ENCODE measurements at places on chromosomes 5 and 9.

DNA sequence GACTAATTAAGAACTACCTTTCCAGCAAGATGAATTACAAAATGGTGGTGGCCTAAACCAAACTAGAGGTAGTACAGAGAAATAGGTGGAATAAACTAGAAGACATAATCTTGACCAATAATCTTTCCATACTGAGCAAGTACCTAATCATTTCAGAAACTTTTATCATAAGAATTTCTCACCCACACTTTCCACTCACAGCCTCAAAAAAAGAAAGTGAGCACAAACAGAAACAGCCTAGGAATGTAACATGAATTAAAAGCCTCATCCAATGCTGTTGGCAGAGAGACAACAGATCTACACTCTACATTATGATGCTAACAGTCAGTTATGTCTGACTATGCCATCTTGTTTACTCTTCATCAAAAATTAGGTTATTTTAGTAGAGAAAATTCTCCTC, 1.3 kb downstream of the RNF38 start:
- DNase-seq: no peak

GRCh38 chr5:58582019-58582802, 664 bp upstream of the RAB3C start:
- DNase-seq: no peak

GRCh38 chr9:131410044-131410491, 16.2 kb downstream of the PRRC2B start:
- no peak for DNase-seq

DNA sequence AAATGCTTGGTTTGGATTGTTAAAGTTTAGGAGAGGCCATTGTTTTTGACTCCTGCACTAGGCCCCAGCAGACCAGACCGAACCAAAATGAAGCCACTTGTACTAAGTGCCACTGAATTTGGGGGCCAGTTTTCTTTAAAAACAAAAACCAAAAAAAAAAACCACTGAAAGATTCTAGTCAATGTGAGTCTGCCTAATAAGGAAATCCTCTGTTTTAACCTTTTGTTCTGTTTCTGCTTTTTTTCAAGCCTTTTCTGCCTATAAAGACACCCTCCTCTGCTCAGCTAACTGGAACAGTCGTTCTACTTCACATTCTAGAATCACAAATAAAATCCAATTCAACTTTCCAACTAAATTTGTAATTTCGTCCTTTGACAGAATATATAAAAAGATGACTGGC, 64.9 kb downstream of the SERINC5 start:
- no peak for DNase-seq

- no peak for DNase-seq
Measured at GRCh38 chr5:67303356-67303755, 106.8 kb upstream of the CD180 start.

GRCh38 chr5:5009240-5009639, 130.9 kb upstream of the ADAMTS16 start:
- no peak for DNase-seq

All from breast epithelium (tissue), 4 donors.